ENCODE measurements at places on chromosomes 16 and 17. TPM values are rescaled to one million over a fixed set of nuclear protein-coding genes. Genes with fewer than 3 reads are reported as not detected.

KRT24 gene
- not detected for total RNA-seq

ZSCAN10 gene
- not detected for total RNA-seq

PCTP gene
- total RNA-seq = 9.4 TPM

EVI2A gene
- 6.5 TPM for total RNA-seq

CLEC18A gene
- 0.20 TPM for total RNA-seq
